ENCODE measurements at places on chromosomes 12 and 14.

DNA sequence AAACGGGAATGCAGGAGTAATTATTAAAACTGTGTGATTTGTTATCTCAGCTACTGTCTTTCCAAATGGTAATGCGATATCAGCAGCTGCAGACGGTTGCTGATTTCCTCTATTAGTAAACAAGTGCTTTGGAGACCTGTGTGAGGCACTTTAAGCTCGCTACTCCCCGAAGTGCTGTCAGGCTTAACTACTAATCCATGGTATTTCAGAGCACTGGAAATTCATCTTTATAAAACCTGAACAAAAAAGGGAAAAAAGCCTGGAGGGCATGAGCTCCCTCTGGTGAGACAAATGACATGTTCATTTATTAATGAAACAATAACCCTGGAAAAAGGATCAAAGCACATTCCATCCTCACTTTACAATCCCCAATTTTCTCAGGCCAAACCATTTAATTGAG is 143.6 kb upstream of the OTX2 start:
- no peak for DNase-seq

DNA sequence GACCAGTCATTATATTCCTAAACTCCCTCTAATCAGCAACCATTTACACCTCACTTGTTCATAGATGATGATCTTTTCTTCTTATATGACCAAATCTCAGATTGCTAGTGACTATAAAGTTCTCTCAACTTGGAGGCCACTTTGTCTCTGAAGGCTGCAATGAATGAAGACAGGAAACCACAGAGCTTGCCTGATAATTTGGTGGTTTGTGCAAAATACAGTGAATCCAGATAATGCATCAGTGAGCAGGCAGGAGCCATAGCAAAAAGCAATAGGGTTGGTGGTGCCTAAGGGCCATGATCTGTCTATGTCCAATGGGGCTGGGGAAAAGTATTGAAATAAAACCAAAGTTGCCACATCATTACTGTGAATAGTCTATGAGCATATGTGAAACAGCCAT is 123.8 kb upstream of the LRFN5 start:
- DNase-seq: no peak

DNA sequence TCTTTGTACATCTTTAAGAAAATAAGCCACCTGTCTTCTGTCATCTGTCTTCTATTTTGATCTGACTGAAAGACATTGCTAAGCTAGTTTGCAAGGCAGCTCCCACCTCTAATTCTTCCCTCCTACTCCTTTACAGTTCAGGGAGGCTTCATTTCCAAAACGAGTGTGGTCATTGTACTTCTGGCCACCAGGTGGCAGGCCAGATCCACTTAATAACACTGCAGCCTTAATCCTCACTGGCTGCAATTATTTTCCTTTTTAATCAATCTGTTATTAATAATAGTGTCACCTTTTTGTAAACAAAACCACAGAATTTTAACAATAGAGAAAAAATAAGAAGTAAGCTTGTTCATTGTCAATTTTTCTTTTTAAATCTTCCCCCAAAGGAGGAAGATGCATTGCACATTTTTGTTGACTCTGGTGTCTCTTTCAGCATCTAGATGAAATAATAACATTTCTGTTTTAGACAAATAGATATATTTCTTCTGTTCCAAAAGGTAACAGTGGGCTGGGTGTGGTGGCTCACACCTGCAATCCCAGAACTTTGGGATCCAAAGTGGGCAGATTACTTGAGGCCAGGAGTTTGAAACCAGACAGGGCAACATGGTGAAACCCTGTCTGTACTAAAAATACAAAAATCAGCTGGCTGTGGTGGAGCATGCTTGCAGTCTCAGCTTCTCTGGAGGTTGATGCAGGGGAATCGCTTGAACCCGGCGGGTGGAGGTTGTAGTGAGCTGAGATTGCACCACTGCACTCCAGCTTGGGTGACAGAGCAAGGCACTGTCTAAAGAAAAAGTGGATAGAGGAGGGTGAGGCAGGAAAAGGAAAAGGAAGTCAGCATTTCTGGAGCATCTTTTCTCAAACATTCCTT is 23.3 kb downstream of the GABARAPL1 start:
- DNase-seq: no peak

- no peak for DNase-seq
Observed at GRCh38 chr12:8584004-8584403, 28.7 kb downstream of the AICDA start.

GRCh38 chr12:12334367-12335040 is 15.5 kb downstream of the MANSC1 start:
- peak; percentile 72 for DNase-seq

GRCh38 chr12:4567073-4567881 is 5.3 kb downstream of the DYRK4 start:
- DNase-seq: no peak

DNA sequence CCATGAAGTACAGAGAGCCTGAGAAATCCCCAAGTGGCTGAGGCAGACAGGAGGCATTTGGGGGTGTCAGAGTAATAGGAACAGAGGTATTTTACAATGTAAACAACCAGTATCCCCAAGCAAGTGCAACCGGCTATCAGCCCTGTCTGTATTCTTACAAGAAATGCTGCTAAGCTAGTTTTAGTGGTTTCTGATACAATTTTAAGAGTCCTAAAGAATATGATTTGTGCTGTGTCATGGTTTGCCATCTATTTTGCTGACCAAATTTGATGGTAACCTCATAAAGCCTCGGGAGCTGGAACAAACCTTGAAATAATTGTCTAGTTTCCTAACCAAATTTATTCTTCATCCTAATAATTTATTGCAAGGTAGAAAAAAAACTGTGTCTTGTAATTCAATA is 46.7 kb upstream of the EGLN3 start:
- DNase-seq: no peak

DNA sequence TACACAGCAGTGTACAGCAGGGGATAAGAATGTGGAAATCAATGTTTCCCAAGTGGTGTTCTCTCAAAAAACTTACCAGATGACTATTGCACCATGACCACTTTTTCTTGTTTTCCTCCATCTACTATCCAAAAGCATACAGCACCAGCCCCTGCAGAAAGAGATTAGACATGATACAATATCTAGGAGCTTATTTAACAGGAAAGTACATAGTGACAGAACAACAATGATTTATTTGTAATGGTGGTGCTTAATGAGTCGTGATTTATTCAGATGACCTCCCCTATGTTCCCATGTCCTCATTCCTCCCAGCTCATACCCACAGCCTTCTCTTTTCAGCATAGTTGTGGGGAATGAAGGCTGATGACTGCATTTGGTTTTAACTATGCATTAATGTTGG is 413.6 kb downstream of the BTG1 start:
- DNase-seq: no peak

DNA sequence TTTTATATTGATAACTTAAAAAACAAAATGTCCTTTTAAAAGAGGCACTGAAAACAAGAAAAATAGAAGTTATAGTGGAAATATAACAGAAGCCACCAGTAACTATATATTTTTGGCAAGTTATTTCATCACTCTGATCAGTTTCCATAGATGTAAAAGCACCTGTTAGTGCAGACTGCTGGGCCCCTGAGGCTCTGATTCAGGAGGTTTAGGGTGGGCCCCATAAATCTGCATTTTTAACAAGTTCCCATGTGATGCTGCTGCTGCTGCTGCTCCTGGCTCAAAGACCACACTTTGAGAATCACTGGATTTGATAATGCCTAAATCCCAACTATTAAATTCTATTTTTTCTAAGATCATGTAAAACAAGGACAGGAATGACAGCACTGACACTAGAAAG is 251.1 kb downstream of the MED13L start:
- DNase-seq: no peak

GRCh38 chr14:31336646-31337045 is 83.7 kb downstream of the HEATR5A start:
- DNase-seq: no peak

GRCh38 chr12:92702754-92703679 is at the start of gene PLEKHG7:
Gene PLEKHG7, plus strand, starts transcription at chr12:92702989. Its CDS starts 3,643 bp downstream, at chr12:92706632.
- DNase-seq: no peak

GRCh38 chr14:59297071-59297776 is 108.8 kb downstream of the DAAM1 start:
- DNase-seq: no peak

DNA sequence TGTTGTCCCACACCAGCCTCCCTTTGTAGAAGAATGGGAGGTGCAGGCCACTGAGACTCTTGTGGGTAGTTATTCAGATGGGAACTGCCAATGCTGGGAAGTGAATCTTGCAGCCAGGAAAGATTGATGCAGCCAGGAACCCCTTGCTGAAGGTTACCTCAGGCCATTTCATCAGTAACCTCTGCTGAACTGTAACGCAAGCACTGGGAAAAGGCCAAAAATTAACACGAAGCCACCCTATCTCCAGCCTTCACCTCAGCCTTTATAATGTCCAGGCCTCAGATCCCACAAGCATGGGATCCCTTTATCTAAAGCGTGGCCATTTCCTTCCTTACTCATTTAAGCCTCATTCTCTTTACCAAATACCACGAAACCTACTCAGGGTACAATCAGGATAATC is 211.1 kb downstream of the SPTSSA start:
- no peak for DNase-seq

GRCh38 chr12:127121494-127122084 is 1145.4 kb upstream of the TMEM132C start:
- DNase-seq: no peak

DNA sequence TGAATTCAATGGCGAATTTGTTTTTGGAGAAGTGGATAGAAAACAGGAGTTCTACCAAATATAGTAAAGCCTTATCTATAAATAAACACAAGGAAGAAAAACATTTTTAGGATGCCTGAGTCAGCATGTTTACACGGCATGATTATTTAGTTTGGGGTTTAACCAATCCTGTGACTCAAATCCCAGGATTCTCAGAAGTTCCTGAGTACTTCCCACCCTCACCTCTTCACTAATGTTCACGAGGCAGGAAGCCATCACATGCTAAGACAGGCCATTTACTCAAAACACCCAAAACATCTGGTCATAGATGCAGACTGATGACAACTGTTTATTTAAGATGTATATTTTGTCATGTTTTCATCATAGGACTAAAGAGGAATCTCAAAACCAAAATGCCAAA is 3.4 kb upstream of the GLRX5 start:
- DNase-seq: no peak

DNA sequence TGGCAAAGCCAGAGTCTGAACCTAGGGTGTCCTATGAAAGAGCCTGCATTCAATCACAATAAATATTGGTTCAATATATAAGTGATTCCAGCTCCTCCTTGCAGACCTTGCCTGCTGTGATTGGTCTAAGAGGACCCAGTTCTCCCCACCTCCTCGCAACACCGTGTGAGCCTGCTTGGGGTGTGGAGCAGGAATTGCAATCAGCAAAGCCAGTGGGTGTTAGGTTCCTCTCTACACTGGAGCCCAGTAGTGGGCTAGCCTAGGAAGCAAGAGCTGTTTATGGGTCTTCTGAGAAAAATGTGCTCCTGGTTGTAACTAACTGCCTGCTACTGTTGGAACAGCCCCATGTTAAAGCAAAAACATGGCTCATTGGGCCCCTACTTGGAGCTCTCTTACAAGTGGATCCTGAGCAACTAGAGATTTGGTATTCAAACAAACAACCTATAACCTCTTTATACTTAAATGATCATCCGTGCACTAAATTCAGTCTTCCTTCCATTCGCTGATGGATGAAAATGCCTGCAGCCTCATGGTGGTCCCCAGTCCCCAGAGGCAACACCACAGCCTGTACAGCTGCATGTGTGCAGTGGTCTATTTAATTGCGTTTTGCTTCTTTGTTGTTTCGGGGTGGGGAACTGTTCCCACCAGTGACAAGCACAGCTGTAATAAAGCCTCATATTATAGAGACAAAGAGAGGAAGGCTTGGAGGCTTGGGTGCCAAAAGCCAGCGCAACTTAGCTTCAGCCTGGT is 3.7 kb upstream of the SELPLG start:
- peak; percentile 39 for DNase-seq

DNA sequence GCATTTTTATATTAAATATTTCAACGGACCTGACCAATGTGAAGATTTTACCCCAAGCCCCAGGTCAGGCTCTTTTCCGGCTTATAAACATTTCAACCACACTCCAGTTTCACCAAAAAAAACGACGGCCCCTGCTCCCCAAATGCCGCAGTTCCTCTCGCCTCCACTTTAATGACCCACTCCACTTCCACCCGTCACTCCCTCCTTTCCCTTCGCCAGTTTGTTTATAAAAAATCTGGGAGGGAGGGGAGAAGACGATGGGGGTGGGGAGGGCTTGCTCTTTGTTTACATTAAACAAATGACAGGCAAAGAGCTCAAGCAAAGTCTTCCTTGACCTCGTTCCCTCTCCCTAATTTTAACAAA is 5.4 kb downstream of the SIX6 start:
- no peak for DNase-seq

- no peak for DNase-seq
Observed at GRCh38 chr14:52960627-52961026, 9.8 kb upstream of the FERMT2 start.
